ENCODE measurements at places on chromosomes 3 and 15.

GRCh38 chr3:11604139-11604892 is 39.4 kb downstream of the VGLL4 start:
- peak; percentile 70 for DNase-seq

DNA sequence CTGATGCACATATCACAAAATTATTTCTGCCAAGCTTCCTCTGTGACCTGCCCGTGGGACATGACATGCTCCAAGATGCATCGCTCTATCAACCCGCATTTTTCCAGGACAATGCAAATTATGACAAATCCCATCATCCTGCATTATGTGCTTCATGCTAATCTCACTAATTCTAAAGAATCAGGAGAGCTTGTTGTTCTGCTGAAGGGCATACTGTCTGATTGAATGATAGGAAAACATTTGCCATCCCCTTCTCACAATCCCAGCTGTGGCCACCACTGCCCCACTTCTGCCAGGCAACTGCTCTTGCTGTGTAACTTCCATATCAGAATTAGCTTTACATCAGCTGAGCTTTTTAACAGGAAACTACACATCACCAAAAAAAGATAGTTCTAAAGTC is 203.5 kb upstream of the NANOGP8 start:
- DNase-seq, result no peak

GRCh38 chr3:44130249-44130648 is 111.4 kb upstream of the TOPAZ1 start:
- no peak for DNase-seq

GRCh38 chr3:107323723-107324122 is 53.5 kb upstream of the CCDC54 start:
- DNase-seq, result no peak

DNA sequence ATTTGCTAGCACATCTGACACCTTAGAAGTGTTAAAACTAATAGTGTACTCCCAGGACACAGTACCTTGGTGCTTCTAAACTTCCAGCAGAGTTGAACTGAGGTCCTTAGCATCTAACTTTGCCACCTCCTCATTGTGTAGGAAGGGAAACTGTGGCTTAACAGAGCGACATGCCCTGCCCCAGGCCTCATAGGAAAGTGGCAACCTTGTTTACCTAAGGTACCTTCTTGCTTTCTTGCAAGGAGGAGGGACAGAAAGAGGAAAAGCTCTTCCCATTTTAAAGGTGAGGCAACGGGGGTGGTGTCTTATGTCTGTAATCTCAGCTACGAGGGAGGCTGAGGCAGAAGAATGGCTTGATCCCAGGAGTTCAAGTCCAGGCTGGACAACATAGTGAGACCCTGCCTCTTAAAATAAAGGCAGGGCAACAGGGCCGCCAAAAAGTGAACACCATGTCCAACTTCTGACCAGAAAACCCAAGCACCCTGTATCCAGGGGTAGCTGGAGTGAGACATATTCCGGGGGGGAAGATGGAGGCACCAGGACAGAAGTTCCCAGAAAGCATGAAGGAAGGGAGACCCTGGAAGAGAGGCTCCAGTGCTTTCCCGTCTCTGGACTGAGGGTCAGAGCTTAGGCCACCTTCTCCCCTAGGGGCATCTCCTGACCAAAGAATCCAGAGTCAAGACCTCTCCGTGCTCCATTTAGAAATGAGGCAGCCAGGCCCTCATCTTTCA is 540 bp upstream of the KLHL40 start:
- no peak for DNase-seq

DNA sequence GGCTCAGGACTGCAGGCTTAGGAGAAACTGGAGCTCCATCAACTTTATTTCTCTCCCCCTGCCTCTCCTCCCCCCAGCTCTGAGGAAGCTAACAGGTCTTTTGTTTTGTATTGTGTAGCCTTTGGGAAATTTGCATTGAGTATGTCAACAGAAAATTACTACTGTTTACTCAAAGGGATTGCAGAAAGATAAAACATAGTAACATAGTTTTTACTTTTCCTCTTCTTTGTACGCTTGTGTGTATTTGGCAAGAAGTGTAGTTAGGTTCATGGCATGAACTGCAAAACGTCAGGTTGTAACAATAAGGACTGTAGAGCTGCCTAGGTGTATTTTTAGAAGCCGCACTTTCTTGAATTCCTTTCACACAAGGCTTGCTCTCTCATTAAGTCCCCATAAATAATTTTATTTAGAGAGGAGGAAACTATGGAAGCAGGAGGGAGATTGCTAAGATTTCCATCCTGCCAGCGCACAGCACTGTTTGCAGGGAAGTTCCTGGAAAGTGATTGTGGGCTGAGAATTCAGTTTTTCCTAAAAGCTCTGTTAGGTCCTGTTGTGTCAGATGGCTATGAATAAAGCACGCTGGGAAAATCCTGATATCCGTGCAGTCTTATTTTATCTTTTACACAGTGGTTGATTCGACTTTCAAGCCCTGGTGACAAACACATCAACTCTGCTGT is 21.1 kb upstream of the SATB1 start:
- DNase-seq, result no peak

DNA sequence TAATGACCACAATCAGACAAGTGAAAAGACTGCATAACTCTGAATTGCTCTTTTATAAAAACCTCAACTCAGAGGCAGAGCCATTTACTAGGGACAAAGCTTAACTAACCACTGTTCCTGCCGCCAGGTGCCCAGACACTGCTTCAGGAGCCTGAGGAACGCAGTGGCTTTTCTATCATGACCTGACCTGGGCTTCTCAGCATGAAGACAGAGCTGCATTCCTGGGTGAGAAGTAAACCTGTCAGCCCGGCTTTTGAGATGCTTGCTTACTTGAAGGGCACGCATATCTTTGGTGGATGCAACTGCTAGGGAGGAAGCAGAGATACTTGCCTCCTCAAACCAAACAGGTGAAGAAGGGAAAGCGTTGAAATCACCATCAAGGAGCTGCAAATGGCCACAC is 7.9 kb downstream of the LRRC31 start:
- no peak for DNase-seq

GRCh38 chr15:22979238-22980188 is 655 bp downstream of the CYFIP1 start:
- peak; percentile 51 for DNase-seq

DNA sequence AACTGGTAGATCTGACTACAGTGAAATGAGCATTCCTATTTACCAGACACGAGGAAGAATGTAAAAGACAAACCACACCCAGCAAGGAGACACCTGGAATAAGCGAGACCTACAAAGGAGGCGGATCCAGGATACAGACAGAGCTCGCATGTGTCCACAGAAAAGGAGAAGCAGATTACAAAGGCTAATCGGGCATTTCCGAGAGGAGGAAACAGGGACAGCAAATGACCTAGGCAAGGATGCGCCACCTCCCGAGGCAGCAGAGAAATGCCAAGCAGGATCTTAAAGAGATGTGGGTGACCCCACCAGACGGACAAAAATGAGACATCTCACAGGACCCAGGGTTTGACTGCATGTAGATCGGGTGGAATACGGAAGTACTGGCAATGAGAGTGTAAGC is 63.2 kb upstream of the IQSEC1 start:
- DNase-seq, result no peak

DNA sequence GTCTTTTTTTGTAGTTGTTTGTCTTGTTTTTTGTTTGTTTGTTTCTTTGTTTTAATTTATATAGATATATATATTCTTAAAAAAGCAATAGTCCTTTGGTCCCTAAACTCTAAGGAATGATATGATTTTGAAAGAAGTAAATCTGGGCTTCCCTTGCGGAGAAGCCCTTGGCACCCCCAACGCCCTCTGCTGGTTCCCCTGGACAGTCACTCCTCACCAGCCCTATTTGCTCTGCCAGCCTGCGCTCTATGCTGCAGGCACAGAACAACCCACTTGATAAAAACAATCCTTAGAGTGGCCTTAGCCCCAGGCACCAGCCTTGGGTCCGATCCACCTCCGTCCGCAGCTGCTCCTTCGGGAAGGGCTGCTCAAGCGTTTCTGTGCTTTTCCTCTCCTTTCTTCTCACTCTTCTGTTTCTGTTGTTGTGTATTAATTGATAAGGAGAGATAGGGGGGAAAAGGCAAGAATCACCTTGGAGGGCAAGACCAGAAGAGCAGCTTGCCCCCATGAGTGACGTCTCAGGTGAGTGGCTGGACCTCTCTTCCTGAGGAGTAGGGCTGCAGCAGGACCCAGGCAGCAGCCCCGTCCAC is 13.7 kb upstream of the PARP6 start:
- peak; percentile 33 for DNase-seq

DNA sequence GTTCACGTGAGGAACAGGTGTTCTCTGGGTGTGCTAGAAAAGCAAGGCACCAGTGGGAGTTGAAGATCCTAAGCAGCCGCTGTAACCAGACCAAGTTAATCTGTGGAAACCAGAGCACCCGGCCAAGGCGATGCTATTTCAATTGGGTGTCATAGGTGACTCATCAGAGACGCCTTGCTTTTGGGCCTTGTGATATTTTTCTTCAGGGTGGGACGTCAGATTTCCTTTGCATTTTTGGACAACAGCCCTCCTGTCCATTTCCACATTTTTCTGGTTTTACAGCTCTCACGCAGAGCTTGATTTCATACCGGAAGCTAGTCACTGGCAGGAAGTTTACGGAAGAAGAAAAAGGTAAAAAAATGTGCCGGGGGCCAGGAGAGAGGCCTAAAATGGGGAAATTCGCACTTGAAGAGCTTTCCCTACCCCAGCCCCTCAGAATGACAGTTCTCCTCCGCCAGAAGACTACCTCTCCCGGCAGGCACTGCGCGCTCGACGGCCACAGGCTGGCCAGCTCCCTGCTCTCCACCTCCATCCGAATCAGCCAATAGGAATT is 471 bp upstream of the KBTBD8 start:
- DNase-seq, result peak; percentile 61

DNA sequence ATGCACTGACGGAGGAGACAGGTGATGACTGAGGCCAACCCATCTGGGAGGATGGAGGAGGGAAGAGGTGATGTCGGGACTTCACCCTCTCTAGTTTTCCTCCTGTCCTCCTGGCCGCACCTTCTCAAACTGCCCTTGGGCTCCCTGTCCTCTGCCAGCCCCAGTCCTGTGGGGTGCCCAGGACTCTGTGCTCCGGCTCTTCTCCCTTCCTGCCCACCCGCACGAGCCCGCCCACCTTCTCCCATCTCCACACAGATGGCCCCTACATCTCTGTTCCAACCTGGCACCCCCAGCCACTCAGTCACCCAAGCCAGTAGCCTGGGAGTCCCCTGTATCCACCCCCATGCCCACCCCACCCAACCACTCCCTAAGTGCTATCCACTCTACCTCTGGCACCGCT is 206.7 kb upstream of the LINGO1 start:
- DNase-seq, result no peak

DNA sequence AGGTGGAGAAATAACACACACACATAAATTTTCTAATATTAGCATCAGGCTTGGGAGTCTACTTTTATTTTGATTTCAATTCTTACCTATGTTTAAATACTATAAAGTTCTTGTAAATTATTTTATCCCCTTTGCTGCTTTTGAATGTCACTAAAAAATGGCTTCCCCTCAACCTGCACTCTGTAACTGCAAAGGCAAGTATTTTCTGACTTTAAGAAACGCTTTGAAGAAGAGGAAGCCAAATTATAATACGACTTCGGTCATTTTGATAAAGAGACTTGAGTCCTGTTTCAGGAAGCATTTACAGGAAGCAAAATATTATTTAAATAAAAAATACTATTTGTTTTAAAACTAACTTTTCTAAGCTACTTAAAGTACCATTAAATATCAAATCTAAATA is 627.7 kb upstream of the AGTR1 start:
- DNase-seq, result no peak

- DNase-seq, result no peak
Measured at GRCh38 chr3:94673876-94674275, 611.0 kb downstream of the NSUN3 start.

DNA sequence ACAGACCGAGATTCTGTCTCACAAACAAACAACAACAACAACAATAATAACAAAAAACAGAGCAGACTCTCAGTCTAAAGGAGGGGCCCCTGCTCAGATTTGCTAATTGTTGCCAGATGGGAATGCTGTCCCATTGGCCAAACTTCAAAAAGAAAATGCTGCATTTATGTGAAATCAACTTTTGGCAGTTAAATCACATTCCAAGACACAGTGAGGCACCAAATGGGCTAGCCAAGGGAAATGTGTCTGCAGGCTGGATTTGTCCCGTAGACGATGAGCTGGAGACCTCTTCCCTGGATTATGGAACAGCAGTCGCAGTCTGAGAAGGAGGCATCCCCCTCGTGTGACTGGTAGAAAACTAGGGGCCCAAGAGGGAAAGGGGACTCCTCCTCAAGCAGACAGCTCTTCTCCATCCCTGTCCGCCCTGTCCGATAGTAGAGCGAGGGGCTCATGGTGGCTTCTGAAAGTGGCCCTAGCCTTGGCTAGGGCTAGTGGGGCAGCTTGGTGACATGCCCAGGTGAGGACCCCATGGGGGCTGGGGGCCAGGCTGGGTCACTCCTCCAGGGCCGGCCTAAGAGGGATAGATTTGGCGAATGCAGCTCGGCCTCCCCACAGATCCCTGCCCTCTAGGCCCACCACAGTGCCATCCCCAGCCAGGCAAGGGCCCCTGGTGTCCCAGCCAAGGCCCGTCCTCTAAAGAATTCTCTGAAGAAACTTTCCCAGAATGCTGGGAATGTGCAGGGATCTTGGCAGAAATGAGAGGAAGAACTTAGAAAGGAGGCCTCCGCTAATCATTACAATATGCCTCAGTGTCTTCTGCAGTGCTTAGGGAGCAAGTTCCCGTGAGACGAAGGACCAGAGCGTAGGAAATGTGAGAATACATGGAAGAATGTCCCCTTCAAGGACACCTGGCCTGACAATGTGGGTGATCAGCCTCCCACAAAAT is 2.0 kb downstream of the SLC22A14 start:
- peak; percentile 94 for DNase-seq

DNA sequence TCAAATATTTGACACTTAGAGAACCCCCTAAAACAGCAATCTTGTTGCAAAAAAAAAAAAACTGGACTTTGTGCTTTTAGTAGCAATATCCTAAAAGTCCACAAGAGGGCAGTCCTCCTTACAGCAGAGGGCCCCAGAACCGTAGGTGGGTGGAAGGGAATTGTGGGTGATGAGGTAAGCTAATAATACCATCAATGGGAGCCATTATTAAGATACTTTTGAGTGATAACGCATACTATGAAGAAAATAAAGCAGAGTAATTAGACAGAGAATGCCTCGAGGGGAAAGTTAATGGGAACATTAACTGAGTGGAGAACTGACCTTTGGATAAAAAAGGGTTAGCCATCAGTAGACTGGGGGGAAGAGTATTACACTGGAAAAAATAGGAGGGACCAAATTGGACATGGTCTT is 229.9 kb downstream of the THRB start:
- DNase-seq, result peak; percentile 47

DNA sequence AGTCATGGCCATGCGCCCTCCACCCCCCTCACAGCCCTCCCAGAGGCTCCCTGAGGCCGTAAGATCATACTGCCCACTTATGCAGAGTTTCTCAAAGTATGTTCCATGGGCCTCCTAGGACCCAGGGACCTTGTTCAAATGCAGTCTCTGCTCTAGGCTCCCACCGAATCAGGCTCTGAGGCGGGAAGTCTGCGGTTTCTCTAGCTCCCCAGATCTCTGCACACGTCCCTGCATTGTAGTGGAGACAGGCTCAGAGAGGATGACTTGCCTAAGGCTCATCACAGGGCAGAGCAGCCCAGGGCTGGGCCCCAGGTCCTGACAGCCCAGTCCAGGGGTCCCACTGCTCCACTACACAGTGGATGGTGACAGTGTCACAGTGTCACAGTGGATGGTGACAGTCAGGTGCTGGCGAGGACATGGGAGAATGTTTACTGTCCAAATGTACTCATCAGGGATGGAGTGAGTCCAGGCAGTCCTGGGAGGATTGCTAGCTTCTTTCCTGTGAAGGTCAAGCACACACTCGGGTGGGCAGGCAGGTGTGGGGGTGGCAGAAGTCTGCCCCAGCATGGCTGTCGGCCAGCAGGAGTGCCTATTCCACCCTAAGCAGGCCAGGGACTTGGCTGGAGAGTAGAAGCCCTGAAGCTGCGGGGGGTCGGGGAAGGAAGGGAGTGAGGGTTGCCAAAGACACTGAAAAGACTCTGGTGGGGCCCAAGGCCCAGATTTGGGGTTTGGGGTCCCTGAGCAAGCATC is 12.4 kb downstream of the ANKRD63 start:
- no peak for DNase-seq
